Activated CD8-positive, alpha-beta memory T cell treated with anti-CD3 and anti-CD28 coated beads for 36 hours (primary cell): ENCODE measurements at places on chromosomes 2 and 18. TPM values are rescaled to one million over a fixed set of nuclear protein-coding genes. Genes with fewer than 3 reads are reported as not detected.

The LAPTM4A gene
- total RNA-seq, result 27.5 TPM

The VRK2 gene
- 25.7 TPM for total RNA-seq

The COL4A3 gene
- not detected for total RNA-seq

The NCL gene
- 1,690 TPM for total RNA-seq

The MYCN gene
- total RNA-seq, result not detected

The CCDC148 gene
- total RNA-seq, result not detected

The SPP2 gene
- not detected for total RNA-seq

The DLGAP1 gene
- total RNA-seq, result not detected

The COL6A3 gene
- 15.8 TPM for total RNA-seq

The PLA2R1 gene
- total RNA-seq, result not detected

The HRH4 gene
- not detected for total RNA-seq

The CIB4 gene
- total RNA-seq, result not detected

The CDH19 gene
- total RNA-seq, result not detected

The CDCA7 gene
- 33.9 TPM for total RNA-seq

The CHRNG gene
- total RNA-seq, result not detected

The HAAO gene
- total RNA-seq, result 0.17 TPM

The APOB gene
- total RNA-seq, result not detected

The LOXL3 gene
- 1.4 TPM for total RNA-seq

The ARHGAP15 gene
- 36.1 TPM for total RNA-seq

The ZNF516 gene
- 1.6 TPM for total RNA-seq

The SCYGR4 gene
- not detected for total RNA-seq

The DNAJC5G gene
- not detected for total RNA-seq

The HOXD3 gene
- total RNA-seq, result not detected

The CFAP210 gene
- total RNA-seq, result 0.63 TPM

The SLC19A3 gene
- not detected for total RNA-seq

The NEURL3 gene
- 0.13 TPM for total RNA-seq

The GDF7 gene
- total RNA-seq, result not detected

The IL37 gene
- total RNA-seq, result not detected

The TMEM17 gene
- 0.34 TPM for total RNA-seq

The SERPINB13 gene
- not detected for total RNA-seq

The LAMA1 gene
- total RNA-seq, result not detected

The CYP27C1 gene
- total RNA-seq, result 0.08 TPM

The UNC80 gene
- total RNA-seq, result not detected

The TUBA4B gene
- not detected for total RNA-seq

The FAM228A gene
- not detected for total RNA-seq

The COX7A2L gene
- total RNA-seq, result 105 TPM

The DYSF gene
- total RNA-seq, result 4.8 TPM

The SPHKAP gene
- not detected for total RNA-seq
